CD4-positive, CD25-positive, alpha-beta regulatory T cell (primary cell): ENCODE measurements at places on chromosomes 1 and 21.

GRCh38 chr1:167427848-167428247, 90.5 kb downstream of the CD247 start:
- DNase-seq, result no peak

- DNase-seq, result no peak
Measured at GRCh38 chr1:82319546-82319945, 518.8 kb downstream of the ADGRL2 start.

- DNase-seq, result no peak
Measured at GRCh38 chr1:232872738-232873137, 67.5 kb downstream of the MAP10 start.

- no peak for DNase-seq
Measured at GRCh38 chr1:175679981-175680652, 63.3 kb downstream of the TNR start.

DNA sequence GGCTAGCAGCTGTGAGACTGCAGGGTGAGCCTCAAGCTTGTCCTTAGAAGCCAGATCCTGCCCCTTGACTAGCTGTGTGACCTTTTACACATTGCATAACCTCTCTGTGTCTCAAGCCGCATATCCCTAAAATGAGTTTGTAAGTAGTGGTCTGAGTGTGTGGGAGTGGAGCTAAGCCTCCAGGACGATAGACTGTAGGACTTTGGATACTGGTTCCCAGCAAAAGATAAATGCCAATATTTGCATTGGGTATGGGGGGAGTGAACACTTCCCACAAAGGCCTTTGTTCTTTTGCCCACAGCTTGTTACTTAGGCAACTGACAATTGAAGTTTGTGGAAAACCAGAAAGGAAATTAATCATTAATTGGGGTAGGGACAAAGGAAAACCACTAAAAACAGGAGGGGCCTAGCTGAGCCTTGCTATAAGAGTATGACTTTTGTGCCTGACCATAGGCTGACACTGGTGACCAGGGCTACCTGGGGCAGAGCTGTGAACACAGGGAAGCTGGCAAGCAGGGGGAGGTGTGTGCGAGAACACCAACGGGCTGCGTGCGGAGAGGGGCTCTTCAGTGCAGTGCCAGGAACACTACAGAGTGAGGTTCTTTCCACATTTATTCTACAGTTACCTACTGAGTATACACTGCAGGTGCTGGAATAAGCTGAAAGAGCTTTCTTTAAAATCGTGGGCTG, 102.4 kb upstream of the ETV3 start:
- no peak for DNase-seq

GRCh38 chr1:16006010-16006409, 2.0 kb downstream of the SRARP start:
- DNase-seq, result no peak

DNA sequence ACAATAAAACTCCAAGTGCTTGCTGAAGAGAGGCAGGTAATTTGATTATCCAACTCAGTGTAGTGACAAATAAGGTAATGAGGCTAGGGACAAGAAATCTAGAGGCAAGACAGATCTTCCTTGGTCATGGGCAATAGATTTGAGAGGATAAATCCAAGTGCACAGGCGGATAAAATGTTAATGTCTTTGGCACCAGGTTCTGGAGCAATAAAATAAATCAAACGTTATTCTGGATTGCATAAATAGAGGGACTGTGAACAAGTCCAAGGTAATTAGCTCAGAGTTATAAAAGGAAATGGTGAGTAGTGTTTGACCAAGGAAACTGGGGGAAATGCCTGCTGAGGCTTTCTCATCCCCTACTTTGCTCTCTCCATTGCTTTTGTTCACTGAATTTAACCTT, 329.3 kb upstream of the PROX1 start:
- DNase-seq, result no peak

DNA sequence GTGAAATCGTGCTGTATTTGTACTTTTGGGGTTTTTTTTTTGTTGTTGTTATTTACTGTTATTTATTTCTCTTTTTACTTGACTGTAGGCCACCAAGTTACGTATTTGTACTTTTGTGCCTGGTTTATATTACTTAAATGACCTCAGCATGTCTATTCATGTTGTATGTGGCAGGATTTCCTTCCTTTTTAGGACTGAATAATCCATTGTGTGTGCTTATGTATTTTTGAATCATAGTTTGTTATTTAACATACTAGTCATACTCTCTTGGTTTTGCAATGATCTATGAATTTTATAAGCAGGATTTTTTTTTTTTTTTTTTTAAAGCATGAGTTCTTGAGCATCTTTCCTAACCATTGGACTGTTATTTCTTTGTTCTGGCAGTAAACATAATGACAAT, 51.2 kb downstream of the RNF2 start:
- DNase-seq, result no peak

- no peak for DNase-seq
Measured at GRCh38 chr1:231376875-231377549, 38.9 kb downstream of the SPRTN start.

- DNase-seq, result no peak
Measured at GRCh38 chr21:16377120-16377658, 647.4 kb downstream of the USP25 start.
